LHCN-M2 (cell line): ENCODE measurements at places on chromosomes 13 and 19. TPM values are rescaled to one million over a fixed set of nuclear protein-coding genes. Genes with fewer than 3 reads are reported as not detected.

GRCh38 chr13:21557995-21558394 is 46.0 kb downstream of the MICU2 start:
- peak; percentile 41 for DNase-seq

The CEACAM7 gene
- not detected in 2 replicates for total RNA-seq

DNA sequence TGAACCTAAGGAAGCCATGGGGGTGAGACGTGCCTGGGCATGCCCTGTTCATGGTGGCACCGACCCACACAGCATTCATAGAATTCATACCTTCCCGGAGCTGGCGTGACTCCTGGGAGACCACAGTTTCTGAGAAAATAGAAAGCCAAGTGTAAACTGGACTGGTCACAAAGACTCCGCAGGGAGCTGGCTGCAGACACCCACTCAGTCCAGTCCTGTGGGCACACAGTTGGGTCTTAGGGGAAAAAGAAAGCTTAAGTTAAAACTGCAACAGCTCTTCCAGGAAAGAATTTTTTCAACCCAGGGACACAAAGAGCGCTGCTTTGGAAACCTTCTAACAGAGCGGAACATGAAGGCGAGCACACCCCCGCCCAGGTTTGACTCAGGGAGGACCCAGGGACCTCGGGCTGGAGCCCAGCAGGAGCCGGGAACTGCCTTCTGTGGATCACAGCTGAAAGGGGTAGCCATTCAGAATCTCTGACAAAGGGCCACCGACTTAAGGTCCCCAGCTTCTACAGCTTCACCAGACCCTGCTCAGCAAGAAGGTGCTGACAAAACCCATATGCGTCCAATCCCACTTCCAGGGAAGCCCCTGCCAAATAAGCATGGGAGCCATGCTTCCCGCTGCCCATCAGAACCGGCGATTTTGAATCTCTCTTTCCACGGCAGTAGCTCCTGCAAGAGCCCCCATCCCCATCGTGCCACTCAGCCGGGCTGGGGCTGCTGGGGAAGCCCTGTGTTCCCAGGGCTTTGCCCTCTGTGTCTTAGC is 183.7 kb downstream of the COL4A1 start:
- DNase-seq: no peak

The ZNF28 gene
- total RNA-seq: 14.1 and 18.5 TPM in 2 replicates

The ERICH4 gene
- not detected in 2 replicates for total RNA-seq

- DNase-seq: no peak
Observed at GRCh38 chr19:2699413-2700140, 2.9 kb downstream of the GNG7 start.

- DNase-seq: peak; percentile 88
Observed at GRCh38 chr13:49356223-49356622, 87.6 kb downstream of the CAB39L start.
